NCI-H1105 (cell line): ENCODE measurements at places on chromosomes 5 and 9.
A peak's percentile ranks its signal among the peaks of the same experiment; 100 is the strongest.

DNA sequence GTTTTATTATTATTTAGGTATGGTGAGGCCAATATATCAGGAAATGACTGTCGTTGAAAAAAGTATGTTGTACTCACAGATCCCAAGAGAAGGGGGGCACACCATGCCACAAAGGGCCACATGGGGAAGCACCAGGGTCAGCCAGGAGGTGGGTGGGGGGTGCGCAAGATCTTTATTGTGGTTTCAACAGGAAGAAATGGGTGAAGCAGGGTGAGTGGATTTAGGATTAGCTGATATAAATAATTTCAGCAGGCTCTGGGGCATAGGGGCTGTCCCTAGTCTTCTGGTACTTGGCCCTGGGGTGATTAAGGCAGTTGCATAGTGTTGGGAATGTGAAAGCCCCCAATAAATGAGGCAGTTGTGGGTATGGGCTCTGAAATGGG, 8.6 kb downstream of the PDCD1LG2 start:
- no peak for DNase-seq

- DNase-seq, result no peak
Observed at GRCh38 chr9:5593904-5594303, 35.0 kb upstream of the RIC1 start.

DNA sequence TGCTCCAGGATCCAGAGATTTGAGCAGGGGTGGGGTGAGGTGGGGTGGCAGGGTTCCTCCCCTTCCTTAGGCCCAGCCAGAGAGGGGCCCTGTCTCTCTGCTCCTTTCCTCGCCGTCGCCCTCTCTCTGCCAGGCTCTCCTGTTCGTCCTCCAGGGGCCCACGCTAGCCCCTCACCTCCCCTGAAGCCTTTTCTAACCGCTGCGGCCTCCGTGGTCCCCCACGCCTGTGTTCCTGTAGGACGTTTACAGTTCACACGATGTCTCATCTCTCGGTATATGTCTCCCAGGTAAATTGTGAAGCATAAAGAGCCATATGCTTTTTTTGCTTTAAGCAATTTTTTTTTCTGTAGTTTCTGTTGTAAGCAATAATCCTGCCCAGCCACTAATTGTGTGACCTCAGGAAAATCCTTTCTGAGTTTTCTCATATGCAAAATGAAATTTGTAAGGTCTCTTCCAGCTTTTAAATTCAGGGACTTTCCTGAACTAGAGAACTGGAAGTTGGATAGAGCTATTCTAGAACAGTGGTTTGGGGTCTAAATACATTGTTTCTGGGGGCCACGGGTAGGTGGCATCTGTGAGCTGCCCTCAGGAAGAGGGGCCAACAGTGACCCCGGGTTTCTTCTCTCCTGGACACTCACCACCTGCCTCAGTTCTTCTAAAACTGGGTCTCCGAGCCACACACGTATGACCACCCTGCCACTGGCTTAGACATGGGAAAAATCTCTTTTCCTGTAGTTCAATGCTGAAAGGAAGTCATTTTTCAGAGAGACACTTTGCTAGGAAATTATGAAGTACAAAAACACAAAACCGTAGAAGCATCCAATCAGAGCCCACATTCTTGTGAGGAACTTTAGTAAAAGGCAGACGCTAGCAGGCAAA, 50.2 kb upstream of the ZNF366 start:
- no peak for DNase-seq

- no peak for DNase-seq
Observed at GRCh38 chr9:36162211-36162738, 6.9 kb upstream of the CCIN start.

DNA sequence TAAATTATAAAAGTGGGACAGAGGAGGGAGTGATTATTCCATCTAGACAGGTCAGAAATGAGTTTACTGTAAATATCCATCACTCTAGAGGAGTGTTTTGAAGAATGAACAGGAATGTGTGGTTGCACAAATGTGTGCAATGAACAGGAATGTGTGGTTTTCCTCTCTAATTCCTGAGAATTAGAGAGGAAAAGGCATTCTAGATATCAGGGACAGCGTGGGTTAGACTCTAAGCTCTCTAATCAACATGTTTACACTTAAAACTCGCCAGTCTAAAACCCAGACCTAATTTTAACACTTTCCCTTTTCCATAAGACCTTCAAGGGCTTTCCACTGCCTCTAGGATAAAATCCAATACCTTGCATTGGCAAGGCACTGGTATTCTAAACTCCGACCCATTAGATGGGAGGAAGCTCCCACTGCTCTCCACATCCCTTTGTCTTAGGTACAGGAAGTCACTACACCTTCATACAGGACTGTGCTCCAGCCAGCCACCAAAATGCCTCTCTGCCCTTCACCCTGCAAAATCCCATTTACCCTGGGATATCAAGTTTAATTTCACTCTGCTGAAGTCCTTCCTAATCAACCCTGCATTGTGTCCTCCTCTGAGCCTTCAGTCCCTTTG, 67.9 kb downstream of the NFIB start:
- DNase-seq, result no peak

GRCh38 chr9:136142859-136143214, 24.2 kb upstream of the TMEM250 start:
- no peak for DNase-seq

- DNase-seq, result no peak
Observed at GRCh38 chr5:39513236-39513635, 88.5 kb upstream of the DAB2 start.

GRCh38 chr5:133520991-133521706, 91.2 kb downstream of the FSTL4 start:
- no peak for DNase-seq

- DNase-seq, result no peak
Observed at GRCh38 chr5:178236679-178237078, 4.1 kb upstream of the PHYKPL start.

- DNase-seq, result no peak
Observed at GRCh38 chr9:105515811-105516413, 42.0 kb upstream of the FKTN start.

DNA sequence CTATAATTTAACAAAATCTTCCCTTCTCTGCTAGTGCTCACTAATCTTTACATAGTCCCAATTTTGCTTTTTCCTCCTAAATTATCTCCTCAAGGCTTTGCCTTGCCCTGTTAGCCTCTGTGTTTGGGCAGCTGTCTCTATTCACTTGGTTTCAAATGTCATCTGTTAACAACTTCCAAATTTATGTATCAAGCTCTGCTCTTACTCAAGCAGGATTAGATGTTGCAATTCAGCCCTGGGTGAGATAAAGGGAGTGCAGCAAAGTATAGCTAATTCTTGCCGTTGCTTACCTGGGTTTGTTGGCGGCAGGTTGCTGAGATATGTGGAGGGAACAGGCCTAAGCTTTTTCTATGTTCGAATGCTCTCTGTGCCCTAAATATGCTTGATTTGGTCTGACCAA, 483.8 kb downstream of the DMAC1 start:
- DNase-seq, result no peak

- no peak for DNase-seq
Observed at GRCh38 chr5:147169399-147169798, 65.4 kb upstream of the STK32A start.

GRCh38 chr9:120212853-120213200, 367.1 kb downstream of the CDK5RAP2 start:
- no peak for DNase-seq

DNA sequence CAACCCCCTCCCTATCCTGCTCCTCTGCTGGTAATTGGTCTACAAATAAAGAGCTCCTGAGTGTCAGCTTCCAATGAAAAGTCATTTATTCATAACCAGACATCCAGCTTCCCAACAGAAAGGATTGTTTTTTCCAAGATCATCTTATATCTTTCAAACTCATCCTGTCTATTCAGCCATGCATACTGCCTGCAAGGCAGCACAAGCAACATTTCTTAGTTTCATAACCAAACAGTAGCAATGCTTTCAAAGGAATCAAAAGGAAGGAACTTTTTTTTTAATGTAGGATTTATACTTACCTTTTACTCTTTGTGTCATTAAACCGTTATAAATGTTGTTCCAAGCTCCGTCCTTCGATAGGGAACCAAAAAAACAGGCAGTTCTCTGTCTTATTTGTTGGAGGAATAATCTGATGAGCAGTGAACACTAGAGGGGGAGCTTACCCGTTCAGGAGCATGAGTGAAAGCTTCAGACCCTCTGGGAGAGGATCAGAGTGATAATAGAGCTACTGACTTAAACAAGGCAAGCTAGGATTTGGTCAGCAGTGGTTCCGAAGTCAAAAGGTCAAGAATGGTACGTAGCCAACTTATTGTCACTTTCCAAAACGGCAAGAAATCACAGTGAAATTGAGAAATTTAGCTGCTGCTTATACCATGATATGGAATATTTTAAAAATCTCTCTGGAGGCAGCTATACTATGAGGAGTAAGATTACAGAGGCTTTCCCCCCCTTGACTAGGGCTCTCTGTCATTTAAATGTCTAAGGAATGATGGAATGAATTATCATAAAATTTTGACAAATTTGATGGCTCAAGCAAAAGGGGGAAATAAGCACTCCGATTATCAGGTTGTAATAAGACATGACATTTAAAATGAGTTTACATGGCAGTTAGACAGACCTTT, 892.9 kb downstream of the NR2F1-AS1 start:
- no peak for DNase-seq

DNA sequence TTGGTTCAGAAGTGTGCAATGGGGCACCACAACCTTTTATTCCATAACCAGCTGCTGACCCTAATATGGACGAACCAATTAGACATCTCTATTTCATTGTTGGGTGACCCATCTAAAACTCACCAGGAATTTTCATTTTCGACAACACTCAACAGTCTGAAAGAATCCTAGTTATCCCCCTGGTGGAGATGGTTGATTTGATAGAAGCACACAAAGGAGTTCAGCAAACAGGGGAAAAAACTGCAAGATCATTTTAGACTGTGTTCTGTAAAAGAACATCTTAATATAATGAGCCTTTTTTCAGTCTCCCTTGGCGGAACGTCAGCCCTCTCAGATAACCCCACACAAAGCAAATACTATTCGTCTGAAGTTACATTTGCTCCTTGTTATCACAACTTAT, 367.4 kb downstream of the KIAA0825 start:
- no peak for DNase-seq

GRCh38 chr5:178293815-178294214, 61.2 kb upstream of the PHYKPL start:
- DNase-seq, result no peak

DNA sequence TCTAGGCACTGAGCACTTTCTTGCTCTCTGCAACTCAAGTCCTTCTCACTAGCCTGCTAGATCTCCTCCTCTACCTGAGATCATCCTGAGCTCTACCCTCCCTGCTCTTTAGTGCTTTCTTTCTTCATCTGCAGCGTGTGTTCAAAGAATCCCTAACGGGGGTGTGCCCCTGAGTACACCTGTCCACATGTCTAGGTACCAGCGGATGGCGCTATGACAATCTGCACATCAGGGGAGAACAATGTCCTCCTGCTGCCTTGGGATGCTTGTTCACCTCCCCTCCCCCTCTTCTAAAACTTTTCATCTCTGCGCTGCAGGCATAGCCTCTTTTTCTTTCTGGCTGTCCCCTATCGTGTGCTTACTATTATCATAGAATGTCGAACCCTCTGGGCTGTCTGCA, 42.7 kb downstream of the PTPN3 start:
- no peak for DNase-seq

GRCh38 chr5:96582343-96582742, 79.8 kb upstream of the CAST start:
- DNase-seq, result peak; percentile 67

DNA sequence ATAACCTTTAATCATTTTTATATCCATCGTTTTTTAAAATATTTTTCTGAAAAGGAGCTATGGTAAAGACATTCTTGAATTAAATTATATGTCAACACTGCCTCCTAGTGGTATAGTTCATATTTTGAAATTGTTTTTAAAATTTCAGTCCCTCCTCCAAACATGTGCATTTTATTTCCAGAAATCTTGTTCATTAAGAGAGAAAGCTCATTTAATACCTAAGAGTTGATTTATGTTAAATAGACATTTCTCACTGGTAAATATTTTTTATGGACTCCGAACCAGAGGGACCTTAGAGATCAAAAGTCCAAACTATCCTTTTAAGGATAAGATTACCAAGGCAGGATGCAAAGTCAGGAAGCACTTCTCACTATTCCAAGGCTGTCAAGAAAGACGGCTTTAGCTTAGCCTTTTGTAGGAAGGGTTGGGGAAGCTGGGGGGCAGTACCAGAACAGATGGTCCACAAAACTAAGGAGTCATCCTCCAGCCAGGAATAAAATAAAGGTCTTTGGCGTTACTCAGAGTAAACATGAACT, 21.6 kb downstream of the BHMT start:
- peak; percentile 10 for DNase-seq

DNA sequence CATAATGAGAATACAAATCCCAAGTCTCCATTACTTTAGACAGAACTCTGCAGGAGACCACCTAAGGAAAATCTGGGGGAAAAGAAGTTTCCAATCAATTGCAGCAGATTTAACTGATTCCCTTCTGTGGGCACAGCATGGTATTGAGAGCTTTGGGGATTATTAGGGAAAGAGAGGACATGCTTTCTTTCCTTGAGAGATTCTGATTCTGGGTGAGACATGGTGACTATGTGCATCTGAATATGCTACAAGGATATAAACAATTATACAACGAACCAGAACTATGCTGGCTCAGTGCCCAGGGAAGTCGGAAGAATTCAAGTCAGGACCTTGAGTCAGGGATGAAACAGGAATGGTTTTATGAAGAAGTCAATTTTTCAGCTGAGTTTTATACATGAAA, 183.7 kb downstream of the PDE4D start:
- DNase-seq, result no peak

- DNase-seq, result no peak
Observed at GRCh38 chr5:107542831-107543231, 127.9 kb downstream of the EFNA5 start.

DNA sequence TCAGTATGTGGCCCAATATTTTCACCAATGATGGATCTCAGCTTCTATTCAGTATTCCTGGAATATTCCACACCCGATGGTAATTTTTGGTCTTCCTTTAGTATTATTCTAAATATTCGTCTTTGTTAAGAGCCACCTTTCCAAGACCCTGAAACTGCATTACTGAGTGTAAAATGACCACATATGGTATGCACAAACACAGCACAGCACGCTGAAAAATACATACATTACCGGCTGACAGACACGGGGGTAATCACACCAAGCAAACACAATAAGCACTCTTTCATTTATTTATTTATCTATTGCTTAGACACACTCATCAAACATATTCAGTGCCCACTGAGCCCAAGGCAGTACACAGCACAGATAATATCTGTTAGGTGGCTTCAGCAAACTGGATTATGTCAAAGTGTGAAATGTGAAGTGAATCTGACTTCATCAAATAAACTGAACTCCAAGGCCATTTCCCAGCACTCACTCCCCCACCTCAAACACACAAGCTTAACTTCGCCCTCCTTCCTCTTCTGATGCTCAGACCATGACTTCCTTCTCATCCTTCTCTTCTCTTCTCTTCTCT, 1637.8 kb upstream of the C9orf72 start:
- no peak for DNase-seq

GRCh38 chr5:122473138-122473843, 161.3 kb downstream of the SNCAIP start:
- no peak for DNase-seq

GRCh38 chr5:43039471-43040286, 440 bp downstream of the ANXA2R start:
- peak; percentile 70 for DNase-seq

GRCh38 chr9:114016629-114017423, 61.3 kb downstream of the AMBP start:
- no peak for DNase-seq

- DNase-seq, result no peak
Observed at GRCh38 chr5:125205601-125206225, 459.3 kb upstream of the ZNF608 start.
